ENCODE measurements at places on chromosomes 2 and 18.
A peak's percentile ranks its signal among the peaks of the same experiment; 100 is the strongest.

- no peak for DNase-seq
These were observed 5.4 kb downstream of the CCDC141 start for GRCh38 chr2:179044500-179044899.

DNA sequence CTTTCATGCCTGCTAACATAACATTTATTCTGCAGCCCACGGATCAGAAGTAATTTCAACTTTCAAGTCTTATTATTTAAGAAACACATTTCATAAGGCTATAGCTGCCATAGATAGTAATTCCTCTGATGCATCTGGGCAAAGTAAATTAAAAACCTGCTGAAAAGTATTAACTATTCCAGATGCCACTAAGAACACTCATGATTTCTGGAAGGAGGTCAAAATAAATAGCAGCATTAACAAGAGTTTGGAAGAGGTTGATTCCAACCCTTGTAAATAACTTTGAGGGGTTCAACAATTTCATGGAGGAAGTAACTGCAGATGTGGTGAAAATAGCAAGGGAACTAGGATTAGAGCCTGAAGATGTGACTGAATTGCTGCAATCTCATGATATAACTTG is 77.6 kb downstream of the CCDC148 start:
- no peak for DNase-seq

DNA sequence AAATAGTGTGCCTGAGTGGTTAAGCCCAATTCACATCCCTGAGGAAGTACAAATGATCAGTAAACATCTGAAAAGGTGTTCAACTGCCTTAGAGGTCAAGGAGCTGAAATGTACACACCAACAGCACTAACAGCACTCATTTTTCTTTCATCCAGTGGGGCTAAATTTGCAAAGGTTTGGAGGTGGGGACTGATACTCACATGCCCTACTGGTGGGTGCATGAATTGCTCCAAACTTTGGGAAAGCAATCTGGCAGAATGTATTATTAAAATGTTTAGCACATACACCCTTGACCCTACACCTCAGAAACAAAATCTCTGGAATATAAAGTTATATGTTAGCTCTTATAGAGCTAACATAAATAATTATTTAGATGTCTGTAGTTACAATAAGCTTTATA is 19.0 kb upstream of the FAM178B start:
- peak; percentile 34 for DNase-seq

GRCh38 chr2:86171295-86171694 is 24.0 kb downstream of the IMMT start:
- no peak for DNase-seq

DNA sequence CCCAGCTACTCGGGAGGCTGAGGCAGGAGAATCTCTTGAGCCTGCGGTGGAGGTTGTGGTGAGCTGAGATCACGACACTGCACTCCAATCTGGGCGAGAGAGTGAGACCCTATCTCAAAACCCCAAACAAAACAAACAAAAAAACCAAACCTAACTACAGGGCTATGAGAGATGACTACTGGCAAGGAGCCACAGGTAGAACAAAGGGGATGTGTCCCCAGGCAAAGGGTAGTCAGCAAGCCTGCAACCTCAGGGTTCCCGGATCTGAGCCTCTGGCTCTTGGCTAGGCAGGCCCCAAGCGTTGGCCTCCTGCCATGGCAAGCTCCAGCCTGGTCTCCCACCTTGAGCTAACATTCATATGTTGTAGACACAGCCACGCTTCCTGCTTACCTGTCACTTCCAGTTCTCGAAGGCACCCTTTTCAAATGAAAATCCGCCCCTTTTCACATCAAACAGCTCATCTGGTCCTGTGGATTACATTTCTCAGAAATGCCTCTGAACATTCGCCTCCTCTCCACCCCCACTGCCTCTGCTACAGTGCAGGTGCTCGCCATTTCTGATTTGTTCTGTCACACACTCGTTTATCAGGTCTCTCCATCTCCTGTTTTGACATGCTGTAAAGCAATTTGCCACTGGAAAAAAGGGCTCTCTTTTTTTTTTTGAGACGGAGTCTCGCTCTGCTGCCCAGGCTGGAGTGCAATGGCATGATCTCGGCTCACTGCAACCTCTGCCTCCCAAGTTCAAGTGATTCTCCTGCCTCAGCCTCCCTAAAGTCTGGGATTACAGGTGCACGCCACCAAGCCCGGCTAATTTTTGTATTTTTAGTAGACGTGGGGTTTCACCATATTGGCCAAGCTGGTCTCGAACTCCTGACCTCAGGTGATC is 13.1 kb upstream of the ACTR3 start:
- DNase-seq = no peak

DNA sequence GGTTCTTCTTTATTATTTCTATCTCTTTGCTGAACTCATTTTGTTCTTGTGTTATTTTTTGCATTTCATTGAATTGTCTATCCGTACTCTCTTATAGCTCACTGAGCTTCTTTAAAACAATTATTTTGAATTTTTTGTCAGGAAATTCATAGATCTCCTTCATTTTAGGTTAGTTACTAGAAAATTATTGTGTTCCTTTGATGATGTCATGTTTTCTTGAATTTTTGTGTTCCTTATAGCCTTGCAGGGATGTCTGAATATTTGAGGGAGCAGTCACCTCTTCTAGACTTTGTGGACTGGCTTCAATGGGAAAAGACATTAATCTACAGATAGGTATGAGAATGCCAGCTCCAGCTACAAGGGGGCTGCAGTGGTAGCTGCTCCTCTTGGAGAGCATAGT is 20.7 kb upstream of the OSBPL6 start:
- no peak for DNase-seq

DNA sequence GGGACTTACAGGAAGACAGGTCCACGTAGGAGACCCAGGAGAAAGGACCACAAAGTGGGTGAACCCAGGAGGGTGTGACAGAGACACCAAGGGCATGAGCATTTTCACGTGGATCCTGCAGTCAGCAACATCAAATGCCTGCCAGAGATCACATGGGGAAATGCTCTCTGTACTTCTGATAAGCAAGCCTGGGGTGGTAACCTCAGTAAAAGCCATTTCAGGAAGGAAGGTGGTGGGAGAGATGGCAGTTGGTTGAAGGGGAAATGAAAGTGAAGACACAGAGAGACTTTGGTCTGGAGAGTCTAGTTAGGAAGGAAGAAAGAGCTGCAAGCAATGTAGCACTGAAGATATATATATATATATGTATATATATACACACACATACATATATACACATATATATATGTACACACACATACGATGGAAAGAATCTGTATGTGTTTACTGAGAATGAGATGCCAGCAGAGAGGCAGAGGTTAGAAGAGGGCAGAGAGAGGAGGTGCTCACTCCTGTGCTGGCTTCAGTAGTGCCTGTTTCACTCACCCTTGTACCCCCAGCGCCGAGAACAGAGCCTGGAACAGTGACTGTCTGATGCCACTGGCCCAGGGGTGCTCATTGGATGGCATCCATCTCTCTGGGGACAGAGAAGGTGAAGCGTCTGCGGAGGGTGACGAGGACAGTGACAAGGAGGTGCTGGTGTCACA is 314.9 kb downstream of the AFF3 start:
- DNase-seq = no peak

DNA sequence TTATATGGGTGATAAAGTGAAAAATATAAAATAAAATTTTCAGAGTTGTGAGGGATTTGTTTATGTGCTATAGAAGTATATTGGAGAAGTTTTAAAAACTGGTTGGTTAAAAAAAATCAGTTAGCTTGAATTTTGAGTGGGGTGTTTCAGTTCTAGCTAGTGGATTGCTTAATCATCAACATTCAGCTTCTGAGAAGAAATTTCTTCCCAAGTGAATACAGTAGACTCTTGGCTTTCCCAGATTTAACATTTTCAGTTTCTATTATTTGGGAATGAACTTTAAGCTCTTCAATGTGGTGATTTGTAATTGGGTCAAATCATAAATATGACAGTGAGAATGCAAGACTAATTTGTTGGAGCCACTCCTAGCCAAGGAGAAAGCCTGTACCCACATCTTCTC is 120.8 kb downstream of the PLCL1 start:
- no peak for DNase-seq

DNA sequence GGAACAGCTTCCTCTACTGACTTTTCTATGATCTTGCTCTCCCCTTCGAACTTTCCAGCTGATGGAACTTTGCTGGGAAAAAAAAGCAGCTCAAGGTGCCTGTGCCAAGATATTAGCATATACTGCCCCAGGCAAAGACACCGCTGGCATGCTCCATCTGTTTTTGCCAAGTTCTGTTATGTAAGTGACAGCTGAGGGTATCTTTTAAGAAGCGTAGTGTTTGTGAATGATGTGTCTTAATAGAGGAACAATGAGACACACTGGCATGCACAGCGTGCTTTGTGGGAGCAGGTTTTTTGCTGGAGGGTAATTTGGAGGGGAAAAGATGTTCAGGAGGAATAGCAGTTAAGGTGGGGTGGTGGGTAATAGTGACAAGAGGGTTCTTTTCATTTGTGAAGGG is 47.8 kb downstream of the SLC4A3 start:
- DNase-seq = no peak

- DNase-seq = no peak
These were observed 14.3 kb downstream of the RBMS1 start for GRCh38 chr2:160479269-160479668.

GRCh38 chr18:7089369-7089768 is 28.2 kb downstream of the LAMA1 start:
- no peak for DNase-seq

DNA sequence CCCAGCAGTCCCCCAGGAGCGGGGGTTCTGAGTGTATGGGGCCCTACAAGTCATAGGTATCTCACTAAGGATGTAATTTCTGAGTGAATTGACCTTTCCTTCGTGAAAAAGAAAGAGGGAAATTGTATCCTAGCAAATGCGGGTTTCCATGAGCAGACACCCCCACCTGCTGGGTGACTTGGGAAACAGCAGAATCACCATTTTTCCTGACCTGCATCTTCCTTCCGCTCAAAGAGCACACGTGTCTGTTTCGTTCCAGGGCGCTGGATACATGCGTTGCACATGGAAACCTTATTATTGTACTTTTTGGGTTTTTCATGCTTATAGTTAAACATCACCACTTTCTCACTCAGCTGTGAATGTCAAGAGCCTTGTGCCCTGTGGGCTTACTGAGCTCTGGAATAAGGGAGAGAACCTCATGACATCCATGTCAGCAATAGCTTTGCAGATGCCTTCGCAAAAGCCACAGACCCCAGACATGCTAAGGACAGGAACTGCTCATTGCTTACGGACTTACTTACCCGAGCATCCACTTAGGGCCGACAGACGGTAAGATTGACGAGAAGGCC is 132.8 kb downstream of the TPO start:
- peak; percentile 72 for DNase-seq

DNA sequence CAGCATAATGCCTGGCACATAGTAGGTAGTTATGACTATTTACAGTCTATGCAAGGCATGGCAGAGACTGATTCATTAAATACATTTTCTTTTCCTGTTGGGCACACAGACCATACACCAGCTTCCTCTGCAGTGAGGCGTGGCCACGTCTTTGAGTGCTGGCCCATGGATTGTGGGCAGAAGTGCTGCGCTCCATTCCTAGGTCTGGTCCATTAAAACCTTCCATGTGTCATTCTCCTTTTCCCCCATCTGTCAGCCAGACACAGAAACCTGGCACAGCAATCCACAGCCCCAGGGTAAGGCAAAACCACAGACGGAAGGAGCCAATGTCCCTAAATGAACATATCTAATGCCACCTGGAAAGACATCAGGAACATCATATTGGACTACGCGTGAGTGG is 141.9 kb downstream of the TTC32 start:
- DNase-seq = no peak

GRCh38 chr2:54914637-54915036 is 135.6 kb downstream of the RTN4 start:
- no peak for DNase-seq

DNA sequence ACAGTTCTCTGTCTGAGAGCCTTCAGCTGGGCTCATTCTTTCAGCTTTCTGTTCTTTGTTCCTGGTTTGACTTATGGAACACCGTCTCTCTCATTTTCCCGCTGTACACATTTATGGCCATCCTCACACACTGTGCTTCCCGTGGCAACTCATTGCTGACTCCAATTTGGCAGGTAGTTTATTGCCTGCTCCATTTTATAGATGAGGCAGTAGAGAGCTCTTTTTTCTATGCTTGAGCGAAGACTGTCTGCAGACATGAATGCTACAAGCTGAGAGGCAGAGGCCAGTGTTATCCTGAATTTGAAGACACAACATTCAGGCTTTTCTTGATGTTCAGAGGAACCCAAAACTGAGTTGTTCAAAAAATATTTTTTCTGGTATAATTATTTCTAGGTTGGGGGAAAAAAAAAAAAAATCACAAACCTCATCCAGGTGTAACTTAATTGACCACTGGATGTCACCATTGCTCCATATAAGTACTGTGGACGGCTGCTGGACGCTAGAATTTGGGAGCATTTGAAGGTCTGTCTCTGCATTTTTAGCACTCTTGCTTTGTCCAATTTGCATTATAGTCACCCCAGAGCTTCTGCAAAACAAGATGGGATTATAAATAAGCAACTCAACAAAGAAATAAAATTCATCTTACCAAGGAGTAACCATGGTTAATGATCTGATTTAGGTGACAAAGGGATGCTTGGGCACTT is 83.5 kb downstream of the HRH4 start:
- peak; percentile 27 for DNase-seq

DNA sequence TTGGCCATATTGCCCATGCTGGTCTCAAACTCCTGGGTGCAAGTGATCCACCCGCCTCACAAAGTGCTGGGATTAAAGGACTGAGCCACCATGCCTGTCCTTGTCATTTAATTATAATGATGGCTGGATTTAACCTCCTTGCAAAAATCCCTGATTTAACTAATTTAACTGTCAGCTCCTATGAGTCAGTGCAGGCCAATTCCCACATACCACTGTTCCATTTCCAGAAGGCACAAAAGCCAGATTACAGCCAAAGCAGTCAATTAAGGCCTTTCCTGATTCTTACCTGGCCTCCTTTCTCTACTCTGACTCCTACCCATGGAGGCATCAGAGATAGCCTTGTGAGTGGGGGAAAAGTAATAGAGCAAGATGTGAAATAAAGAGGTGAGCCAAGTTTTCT is 12.3 kb upstream of the SLC35F5 start:
- DNase-seq = no peak

DNA sequence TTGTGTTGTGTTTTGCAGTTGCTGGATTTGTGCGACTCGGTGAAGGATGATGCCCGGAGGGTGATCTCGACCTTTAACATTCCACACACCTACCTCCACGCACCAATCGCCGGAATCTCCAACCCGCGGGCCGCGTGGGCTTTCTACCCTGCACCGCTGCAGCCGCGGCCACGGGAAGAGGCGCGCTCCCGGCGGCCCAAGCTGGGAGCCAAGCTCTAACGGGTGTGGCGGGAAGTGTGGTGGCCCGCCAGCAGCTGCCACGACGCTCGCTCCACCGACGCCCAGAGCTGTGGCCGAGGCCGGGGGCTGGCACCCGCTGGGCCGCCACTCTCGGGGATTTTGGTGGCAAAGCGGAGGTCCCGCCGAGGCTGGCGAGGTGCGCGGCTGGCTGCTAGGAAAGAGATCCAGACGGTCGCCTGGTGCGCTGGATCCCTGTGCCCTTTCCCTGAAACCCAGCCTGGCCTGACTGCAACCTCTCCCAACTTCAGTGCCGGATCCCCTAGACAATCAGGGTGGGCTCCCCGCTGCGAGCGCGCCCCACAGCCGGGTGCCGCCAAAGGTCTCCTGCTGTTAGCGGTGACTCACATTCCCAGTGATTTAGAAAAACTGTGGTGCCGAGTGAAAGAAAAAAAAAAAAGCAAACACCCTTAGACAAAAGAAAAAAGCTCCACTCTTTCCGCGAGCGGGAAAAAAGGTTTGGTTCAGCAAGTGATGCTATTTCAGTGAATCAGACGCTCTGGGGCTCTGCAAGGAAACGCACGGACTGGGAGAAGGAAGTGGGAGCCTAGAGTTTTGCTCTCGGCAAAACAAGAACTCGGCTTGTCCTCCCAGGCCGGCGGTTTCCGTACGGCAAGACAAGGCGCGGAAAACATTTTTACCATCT is 2.9 kb upstream of the BCL2L11 start:
- DNase-seq = peak; percentile 32

GRCh38 chr2:75023666-75024455 is 65.4 kb downstream of the POLE4 start:
- DNase-seq = no peak

Data from HTR-8/SVneo (cell line).